Dorsolateral prefrontal cortex (tissue), 122 donors: ENCODE measurements at places on chromosomes 12 and 14.
A peak's percentile ranks its signal among the peaks of the same experiment; 100 is the strongest.

- peak; percentile 24 for DNase-seq
Observed at GRCh38 chr12:18283831-18284230, 22.5 kb downstream of the PIK3C2G start.

GRCh38 chr12:47188576-47189441, 109.0 kb upstream of the AMIGO2 start:
- no peak for DNase-seq

GRCh38 chr14:74638966-74639365, 26.9 kb upstream of the LTBP2 start:
- DNase-seq, result no peak

- no peak for DNase-seq
Observed at GRCh38 chr14:34671716-34672115, 41.8 kb upstream of the SNX6 start.
